ENCODE measurements at places on chromosomes 6 and 20.

DNA sequence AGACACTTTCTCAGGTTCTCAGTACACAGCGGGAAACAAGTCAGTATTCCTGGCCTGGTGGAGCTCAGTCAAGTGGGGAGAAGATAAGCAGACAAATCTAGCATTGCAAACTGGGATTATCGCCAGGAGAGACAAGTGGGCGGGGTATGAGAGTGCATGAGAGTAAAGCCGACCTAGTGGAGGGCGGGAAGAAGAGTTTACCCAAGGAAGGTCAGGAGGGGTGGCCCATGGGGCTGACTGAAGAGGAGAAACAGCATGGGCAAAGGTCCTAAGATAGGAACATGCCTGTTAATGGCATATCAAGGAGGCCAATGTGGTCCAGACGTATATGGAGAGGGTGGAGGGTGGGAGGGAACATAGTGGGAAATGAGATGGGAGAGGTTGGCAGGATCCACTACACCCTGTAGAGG is 12.4 kb upstream of the CSNK2A1 start:
- DNase-seq: no peak

DNA sequence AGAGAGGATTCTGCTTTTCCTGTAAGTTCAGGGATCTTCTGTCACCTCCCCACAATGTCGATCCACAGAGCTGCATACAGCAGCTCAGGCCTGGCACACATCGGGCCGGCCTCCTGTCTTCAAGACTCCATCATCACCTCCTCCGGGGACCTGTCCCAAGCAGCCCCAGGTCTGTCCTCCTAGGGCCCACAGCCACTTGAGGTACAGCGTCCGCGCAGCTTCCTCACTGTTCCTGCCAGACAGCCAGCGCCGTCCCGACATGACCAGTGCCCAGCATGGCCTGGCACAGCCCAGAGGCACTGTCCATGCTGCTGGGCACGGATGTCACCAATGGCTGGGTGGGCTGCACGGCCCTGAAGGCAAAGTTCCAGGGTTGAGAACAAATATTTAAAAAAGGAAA is 101.6 kb downstream of the DLL1 start:
- no peak for DNase-seq

- no peak for DNase-seq
Measured at GRCh38 chr6:25278261-25278913, 787 bp upstream of the CARMIL1 start.

DNA sequence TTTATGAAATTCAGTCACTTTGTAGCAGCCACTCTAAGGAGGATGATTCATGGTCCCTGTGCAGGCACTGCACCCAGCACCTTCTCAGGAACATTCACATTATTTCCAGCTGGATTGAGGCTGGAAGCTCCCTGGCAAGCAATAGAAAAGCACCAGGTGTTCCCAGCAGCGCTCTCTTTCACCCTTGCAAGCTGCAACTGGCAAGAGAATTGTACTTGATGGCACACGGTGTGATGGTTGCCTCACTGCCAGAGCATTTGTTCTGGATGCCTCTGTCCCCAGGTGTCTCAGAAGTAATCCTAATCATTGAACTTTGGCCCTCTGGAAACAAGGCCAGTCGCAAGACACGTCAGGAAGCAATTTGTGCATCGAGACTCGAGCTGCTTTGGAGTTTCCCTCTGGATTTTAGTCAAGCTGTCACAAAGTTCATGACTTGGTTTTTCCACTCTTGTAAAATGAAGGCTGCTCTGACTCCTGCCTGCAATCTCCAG is 24.9 kb upstream of the PHACTR2 start:
- DNase-seq: no peak

GRCh38 chr6:24997231-24997630 is 61.5 kb upstream of the RIPOR2 start:
- DNase-seq: no peak

- no peak for DNase-seq
Measured at GRCh38 chr6:137039010-137039409, 5.8 kb downstream of the IL20RA start.

- DNase-seq: no peak
Measured at GRCh38 chr6:44642870-44643522, 255.5 kb downstream of the CDC5L start.

DNA sequence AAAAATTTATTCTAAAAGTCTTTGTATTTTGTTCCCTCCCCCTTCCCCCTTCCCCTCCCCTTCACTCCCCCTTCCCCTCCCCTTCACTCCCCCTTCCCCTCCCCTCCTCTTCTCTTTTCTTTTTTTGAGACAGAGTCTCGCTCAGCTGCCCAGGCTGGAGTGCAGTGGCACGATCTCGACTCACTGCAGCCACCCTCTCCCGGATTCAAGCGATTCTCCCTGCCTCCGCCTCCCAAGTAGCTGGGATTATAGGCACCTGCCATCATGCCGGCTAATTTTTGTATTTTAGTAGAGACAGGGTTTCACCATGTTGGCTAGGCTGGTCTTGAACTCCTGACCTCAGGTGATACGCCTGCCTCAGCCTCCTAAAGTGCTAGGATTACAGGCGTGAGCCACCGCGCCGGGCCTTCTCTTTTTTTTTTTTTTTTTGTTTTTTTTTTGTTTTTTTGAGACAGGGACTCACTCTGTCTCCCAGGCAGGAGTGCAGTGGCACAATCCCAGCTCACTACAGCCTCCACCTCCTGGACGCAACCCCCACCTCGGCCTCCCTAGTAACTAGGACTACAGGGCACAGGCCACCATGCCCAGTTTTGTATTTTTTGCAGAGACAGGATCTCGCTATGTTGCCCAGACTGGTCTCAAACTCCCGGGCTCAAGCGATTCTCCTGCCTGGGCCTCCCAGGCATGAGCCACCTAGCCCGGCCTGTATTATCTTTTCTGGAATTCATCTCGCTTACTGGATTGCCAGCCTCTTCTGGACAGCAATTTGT is 1.1 kb upstream of the AFG1L start:
- DNase-seq: no peak

DNA sequence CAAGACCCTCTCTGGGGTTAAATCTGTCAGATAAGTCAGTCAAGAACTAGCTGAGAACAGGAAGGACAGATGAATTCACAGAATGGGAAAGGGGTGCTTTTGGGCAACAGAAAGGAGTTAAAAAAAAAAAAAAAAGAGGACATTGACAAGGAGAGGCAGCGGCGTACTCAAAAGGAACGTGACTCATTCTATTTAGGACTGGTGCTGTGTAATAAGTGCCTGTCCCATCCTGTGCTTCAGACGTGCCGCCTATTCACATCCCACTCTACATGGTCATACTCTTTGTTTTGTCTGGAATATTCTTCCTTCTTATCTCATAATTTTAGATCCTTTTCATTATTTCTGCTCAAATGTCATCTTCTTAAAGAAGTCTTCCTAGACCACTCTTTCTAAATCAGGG is 101.1 kb upstream of the EMILIN3 start:
- DNase-seq: no peak

- no peak for DNase-seq
Measured at GRCh38 chr6:49668083-49668511, 31.5 kb upstream of the RHAG start.

GRCh38 chr6:138218449-138218848 is at the start of gene PBOV1:
TSS of gene PBOV1 (minus strand) at chr6:138218491. CDS start at chr6:138218395, 96 bp downstream.
- no peak for DNase-seq

GRCh38 chr20:16942756-16943155 is 194.6 kb downstream of the OTOR start:
- DNase-seq: no peak

- no peak for DNase-seq
Measured at GRCh38 chr6:164023535-164023934, 609.0 kb downstream of the QKI start.

- no peak for DNase-seq
Measured at GRCh38 chr20:61964675-61965605, 100.7 kb downstream of the TAF4 start.

DNA sequence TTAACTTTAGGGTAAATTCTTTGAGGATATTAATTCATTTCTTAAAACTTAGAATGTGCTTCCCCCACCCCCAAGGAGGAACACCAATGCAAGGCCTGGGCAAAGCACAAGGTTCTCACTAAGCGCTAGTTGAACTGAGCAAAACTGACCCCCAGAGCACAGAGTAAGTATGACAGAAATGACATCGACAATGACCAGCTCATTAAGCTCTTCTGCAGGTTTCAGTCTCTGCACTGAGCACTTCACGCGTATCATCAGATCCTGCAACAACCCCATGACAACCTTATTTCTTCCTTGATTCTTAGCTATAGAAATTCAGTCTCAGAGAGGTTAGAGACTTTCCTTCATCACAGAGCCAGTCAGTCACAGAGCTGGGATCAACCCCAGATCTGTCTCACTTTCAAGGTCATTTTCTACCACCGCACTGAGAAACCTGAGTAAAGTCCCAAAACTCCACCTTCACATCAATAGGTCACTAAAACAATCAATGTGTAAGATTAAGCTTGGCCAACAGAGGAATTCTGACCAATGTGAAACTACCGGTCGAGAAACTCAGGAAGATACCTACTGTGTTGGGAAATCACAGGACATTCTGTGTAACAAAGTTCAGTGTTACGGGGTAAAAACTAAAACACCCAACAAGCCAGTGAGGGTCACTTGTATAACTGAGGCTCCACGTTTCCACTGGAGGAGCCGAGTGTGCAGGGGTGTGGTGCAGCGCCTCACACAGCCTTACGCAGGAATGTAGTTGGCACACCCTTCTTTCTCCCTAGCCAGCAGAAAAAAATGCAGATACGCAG is 129.0 kb upstream of the FOXQ1 start:
- DNase-seq: no peak

- DNase-seq: no peak
Measured at GRCh38 chr6:34237316-34237721, 646 bp downstream of the HMGA1 start.

DNA sequence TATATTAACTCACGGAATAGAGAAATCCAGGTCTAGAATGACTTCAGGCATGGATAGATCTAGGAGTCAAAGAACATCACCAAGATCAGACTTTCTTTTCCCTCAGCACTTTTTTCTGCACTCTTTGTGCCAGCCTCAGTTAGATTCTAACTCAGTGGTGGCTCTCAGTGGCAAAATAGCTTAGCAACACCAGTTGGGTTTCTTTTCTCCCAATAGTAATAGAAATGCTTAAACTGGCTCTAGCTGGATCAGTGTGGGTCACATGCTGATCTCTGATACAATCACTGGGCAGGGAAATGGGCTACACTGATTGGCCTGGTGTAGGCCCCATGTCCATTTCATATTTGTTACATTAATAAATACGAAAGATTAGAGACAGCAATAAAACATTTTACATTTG is 44.2 kb upstream of the ARFGEF2 start:
- no peak for DNase-seq

DNA sequence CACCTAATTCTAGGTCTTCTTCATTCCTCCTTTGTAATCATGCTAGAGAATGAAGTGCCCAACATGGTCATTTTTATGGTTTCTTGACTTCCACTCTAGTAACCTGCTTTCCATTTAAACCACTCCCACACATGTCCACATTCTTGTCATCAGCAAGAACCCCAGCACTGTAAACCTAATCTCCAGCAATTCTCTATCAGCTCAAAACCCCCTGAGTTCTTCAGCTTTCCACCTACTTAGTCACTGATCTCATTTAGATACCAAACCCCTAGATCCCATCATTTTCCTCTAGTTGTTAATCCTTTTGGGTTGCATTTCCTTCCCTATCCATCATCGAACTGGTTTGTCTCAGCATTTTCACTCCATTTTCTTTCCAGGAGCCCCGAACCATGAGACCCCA is 49.7 kb downstream of the GOPC start:
- no peak for DNase-seq

DNA sequence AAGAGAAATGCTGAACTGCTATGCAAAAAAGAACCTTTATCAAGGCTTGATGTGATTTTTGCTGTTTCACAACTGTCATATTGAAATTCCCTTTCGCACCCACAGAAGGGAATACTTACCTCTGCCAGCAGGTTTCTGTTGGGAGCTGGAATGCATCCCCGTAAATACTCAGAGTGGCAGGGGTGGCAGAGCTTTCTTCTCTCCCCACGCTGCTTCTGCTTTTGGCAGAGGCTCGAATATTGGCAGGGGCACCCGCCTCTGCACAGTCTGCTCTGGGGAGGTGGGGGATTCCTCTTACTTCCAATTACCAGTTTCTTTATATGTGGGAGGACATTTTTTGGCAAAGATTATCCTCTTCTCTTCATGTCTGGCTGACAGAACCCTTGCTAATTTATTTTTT is 28.4 kb downstream of the TMEM200A start:
- DNase-seq: no peak

- DNase-seq: no peak
Measured at GRCh38 chr6:80154160-80154559, 47.7 kb downstream of the BCKDHB start.

GRCh38 chr6:37654727-37655500 is 42.8 kb downstream of the MDGA1 start:
- DNase-seq: no peak

GRCh38 chr6:154012852-154013251 is 26.2 kb upstream of the OPRM1 start:
- DNase-seq: no peak

DNA sequence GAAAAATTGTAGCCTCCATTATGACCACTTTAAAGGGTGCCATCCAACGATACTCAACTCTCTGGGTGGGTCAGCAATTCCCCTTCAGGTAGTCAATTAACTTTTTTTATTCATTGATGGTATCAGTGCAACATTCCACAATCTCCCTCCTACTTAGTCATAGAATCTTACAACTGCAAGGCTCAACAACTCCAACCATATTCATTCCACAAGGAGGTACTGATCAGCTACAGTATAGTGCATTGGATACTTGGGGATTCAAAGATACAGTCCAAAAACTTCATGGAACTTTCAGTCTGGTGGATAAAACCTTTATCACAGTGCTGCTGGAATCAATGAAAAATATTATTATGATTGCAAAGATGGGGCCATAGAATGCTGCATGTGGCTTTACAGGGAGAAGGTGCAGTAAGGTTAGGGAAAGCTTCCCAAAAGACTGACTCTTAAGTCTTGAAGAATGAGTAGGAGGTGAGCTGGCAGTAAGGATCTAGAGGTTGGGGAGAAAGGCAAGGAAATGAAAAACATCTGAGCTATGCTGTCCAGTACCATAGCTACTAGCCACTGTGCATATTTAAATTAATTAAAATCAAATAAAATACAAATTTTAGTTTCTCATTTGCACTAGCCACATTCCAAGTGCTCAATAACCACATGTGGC is 314.7 kb upstream of the PRDM1 start:
- DNase-seq: no peak

- DNase-seq: no peak
Measured at GRCh38 chr6:154462425-154462824, 48.1 kb downstream of the CNKSR3 start.

- no peak for DNase-seq
Measured at GRCh38 chr6:38018755-38019165, 199.2 kb downstream of the ZFAND3 start.

- DNase-seq: no peak
Measured at GRCh38 chr6:145865175-145865574, 50.6 kb upstream of the FBXO30 start.

GRCh38 chr6:37993596-37993995 is 174.1 kb downstream of the ZFAND3 start:
- DNase-seq: no peak

DNA sequence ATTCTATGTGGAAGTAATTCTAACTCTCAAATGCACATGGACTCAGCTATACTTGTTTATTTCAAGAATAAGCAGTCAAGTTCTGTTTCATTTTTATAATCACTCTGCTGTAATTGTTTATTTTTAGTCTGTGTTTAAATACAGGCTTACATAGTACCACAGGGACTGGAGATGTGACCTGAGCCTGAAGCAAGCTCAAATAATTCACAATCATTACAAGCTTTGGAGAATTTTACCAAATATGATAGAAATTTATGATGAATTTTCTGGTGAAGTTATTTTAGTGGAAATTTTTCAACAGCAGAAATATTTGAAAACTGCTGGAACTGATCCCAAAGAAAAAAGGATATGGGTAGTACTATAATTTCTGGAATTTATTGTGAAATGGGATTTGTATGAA is 41.6 kb upstream of the DSE start:
- DNase-seq: no peak
